Caco-2 (cell line): ENCODE measurements at places on chromosomes 2 and 18. TPM values are rescaled to one million over a fixed set of nuclear protein-coding genes. Genes with fewer than 3 reads are reported as not detected.

APCDD1 gene
- total RNA-seq: 1.5 and 2.0 TPM in 2 replicates

MRPL53 gene
- total RNA-seq: 88.4 and 102 TPM in 2 replicates

- no peak overlapping the region for H3K27ac ChIP-seq
- H3K27me3 ChIP-seq: no peaks in the 10 kb centered on the region
- no peaks in the 10 kb centered on the region for H3K36me3 ChIP-seq
- no peak for DNase-seq
- H3K4me3 ChIP-seq: no peak overlapping the region
Observed at GRCh38 chr18:12242658-12243260, 11.4 kb upstream of the CIDEA start.

- H3K4me1 ChIP-seq: no peaks in the 10 kb centered on the region
- H3K4me3 ChIP-seq: no peak overlapping the region
- no peaks in the 10 kb centered on the region for H3K36me3 ChIP-seq
- H3K27me3 ChIP-seq: no peaks in the 10 kb centered on the region
Observed at GRCh38 chr2:214679736-214680135, 129.7 kb downstream of the BARD1 start.
